ENCODE measurements at places on chromosomes 12 and 14. TPM values are rescaled to one million over a fixed set of nuclear protein-coding genes. Genes with fewer than 3 reads are reported as not detected.

GLIPR1L1 gene
- not detected for polyA plus RNA-seq

AVPR1A gene
- polyA plus RNA-seq = 0.17 TPM

RIMKLB gene
- 19.9 TPM for polyA plus RNA-seq

SCN8A gene
- 0.06 TPM for polyA plus RNA-seq

HVCN1 gene
- polyA plus RNA-seq = 16.7 TPM

All from lung (tissue), 17 donors.